Metanephros (tissue), 2 donors: ENCODE measurements at places on chromosomes 2 and 18. TPM values are rescaled to one million over a fixed set of nuclear protein-coding genes. Genes with fewer than 3 reads are reported as not detected.

PRADC1 gene
- total RNA-seq: 26.8 TPM

EN1 gene
- 0.29 TPM for total RNA-seq

DYSF gene
- 51.5 TPM for total RNA-seq

KCNJ13 gene
- total RNA-seq: 1.8 TPM

TOGARAM2 gene
- total RNA-seq: 0.53 TPM

ANKRD62 gene
- total RNA-seq: not detected

CGREF1 gene
- total RNA-seq: 3.6 TPM

GKN1 gene
- not detected for total RNA-seq
